AG10803 (cell line): ENCODE measurements at places on chromosomes 6 and 20.

DNA sequence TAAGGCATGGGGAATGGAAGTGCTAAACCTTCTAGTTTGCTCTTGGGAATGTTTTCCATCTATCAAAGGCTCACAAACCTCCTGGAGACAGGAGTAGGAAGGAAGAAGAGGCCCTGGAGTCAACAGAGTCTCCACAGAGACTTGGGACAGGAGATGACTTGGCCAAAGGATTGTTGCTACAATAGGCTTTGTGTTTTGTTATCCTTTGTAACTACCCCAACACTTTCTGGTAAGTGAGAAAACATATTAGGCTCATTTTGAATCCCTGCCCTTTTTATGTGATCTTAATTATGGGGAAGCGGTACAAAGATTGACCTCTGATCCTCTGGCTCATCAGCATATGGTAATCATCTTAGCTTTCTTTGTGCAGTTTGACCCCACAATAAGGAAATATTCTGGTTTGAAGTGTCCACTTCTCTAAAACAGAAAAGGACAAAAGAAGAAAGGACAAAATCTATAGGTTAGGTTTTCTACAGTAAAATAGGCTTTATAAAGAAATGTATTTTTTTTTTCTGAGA, 24.1 kb upstream of the GTF3C6 start:
- DNase-seq, result no peak

- DNase-seq, result no peak
These were observed 28.6 kb upstream of the ARFGEF2 start for GRCh38 chr20:48892891-48893290.

DNA sequence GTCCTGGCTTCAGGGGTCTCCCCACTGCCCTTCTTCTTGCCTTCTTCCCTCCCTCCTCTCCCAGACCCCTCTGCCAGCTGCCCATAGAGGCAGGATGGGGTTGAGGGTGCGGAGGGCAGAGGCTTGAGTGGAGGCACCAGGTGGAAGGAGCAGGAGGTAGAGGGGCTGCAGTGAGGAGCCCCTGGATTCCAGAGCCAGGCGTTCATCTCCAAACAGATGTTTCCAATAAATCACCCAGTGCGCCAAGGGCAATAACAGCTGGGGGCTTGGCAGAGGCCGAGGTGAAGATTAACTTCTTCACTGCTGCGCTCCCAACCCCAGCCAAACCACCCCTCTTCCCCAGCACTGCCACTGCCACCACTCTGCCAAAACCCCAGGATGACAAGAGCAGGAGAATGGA, 10.7 kb downstream of the MDFI start:
- DNase-seq, result no peak

GRCh38 chr6:147207351-147207750, 3.1 kb downstream of the STXBP5 start:
- peak; percentile 29 for DNase-seq

DNA sequence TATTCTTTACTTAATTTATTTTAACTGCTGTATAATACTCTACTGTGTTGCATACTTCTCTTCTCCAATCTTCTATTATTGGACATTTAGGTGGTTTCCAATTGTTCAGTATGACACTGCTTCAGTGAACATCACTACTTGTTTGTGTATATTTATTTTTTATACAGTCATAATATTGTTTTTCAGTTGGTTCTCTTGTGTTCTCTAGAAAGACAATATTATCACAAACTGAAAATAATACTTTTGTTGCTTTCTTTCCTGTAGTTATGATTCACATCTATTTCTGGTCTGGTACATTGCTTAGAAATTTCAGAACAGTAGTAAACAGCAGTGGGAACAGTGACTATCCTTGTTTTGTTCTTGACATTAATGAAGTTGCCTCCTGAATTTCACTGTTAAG, 62.8 kb upstream of the GTSF1L start:
- no peak for DNase-seq

DNA sequence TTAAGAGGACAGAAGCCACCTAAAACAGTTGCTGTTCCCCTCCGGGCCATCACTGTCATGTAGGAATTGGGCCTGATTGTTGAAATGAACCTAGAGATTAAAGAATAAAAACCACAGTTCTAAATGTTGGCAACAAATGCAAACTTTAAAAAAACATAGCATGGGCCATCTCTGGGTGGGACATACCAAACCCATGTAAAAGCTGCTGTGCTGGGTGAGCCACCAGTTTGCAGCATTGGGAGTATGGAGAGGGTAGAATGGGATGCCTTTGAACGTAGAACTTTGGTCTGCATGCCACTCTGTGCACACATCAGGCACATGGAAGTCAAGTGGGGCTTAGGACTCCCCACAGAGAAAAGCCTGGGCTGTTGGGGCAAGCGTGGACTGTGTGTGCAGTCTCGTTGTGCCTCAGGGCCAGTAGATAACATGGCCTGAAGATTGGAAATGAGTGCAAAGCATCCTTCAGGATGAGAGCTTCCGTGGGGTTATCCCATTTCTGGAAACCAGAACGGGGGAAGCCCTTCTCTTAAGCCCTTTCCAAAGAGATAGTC, 28.1 kb downstream of the EPB41L1 start:
- no peak for DNase-seq

DNA sequence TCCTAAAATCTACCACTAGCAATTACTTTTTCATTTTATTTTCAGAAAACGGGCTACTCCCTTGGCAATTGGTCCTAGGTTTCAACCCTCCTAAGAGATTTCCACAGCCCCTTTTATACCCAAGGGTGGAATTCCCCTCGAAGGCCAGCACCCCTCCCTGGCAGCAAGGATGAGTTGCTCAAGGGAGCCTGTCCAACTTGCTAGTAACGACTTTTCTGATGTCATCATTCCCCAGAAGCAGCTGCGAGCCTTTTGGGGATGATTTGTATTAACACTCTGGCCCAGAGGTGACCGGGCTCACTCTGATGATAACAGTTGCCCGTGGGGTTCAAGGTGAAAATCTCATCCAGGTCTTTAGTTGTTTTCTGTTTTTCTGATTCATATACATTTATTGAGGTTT, 30.7 kb upstream of the NAA20 start:
- DNase-seq, result peak; percentile 81

- no peak for DNase-seq
These were observed 51.7 kb downstream of the UQCC1 start for GRCh38 chr20:35360033-35360432.

DNA sequence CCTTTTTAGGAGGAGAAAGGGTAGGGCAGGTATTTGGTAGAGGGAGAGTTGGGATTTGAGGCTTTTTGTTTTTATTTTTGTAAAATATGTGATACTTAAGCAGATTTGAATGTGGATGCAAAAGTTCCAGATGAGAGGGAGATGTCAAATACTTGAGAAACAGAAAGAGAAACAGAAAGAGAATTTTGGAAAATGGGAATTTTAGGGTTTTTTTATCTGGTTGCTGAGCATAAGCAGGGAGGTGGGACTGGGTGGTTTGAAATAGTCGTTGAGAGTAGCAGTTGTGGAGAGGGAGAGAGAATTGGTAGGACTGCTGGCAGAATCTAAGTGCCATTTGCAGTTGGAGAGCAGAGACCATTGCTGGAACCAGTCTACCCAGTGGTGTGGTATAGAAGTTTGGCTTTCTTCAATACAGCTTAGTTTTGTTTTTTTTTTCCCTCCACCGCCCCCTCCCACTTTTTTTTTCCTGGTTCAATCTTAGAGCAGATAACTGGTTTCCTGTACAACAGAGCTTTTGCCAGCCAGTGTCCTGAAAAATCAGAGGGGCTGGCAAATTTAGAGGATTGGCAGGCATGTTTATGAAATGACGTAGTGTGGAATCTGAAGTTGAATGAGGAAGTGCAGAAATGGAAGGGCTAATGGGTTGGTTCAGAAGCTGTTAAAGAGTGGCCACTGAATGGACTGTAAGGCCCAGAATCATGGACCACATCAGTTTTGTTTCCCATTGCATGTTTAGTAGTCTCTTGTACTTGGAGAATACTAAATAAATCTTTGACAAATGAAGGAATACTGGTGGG, 68.7 kb downstream of the ATRN start:
- DNase-seq, result no peak

GRCh38 chr6:28480253-28480932, 35.2 kb downstream of the GPX6 start:
- DNase-seq, result no peak

DNA sequence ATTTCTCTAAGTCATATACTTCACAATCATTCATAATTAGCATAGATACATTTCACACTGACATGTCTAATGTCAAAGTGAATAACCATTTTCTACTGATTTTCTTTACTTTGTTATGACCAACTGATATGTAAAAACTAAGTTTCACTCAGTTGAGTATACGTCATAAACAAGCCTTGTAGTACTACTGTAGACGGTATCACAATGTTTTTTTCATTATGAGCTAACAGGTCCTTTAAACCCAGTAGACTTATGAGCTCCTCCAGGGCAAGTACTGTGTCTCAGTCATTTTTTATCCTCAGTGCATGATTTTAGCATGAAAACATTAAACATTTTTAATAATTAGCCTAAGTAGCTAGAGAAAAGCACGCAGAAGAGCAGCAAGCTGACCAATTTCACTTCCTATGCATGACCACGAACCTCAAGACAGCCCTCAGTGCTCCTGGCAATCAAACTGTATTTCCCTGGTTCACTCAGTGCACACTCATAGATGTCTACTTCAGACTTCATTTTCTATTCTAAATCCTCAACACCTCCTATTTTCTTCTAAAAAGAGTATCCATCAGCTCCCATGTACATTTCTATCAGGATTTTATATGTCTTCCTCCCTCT, 32.0 kb upstream of the TFAP2D start:
- no peak for DNase-seq

- peak; percentile 17 for DNase-seq
These were observed 60.4 kb upstream of the GFRAL start for GRCh38 chr6:55266896-55267295.

- no peak for DNase-seq
These were observed 44.3 kb upstream of the BCLAF1 start for GRCh38 chr6:136333824-136334464.

DNA sequence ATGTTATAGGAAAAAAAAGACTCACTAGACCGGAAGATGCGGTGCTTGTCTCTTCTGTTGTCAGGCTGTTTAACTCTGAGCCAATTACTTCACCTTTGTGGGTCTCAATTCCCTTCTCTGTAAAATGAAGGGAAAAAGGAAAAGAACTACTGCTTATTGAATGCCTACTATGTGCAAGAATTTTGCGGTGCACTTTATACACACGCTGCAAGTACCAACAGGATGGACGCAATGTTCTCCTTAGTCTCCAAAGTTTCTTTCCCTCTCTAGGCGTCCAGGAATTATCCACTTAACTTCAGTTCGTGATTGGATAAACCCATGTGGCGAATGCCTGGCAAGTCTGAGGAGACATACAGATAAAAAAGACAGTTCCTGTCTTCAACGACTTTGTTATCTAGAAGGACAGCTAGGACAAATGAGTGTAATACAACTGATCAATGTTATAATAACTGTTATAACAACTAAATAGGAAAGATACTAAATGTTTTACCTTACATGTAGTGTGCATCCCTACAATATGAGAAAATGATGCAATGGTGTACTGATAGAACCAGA, 69.0 kb upstream of the JARID2 start:
- no peak for DNase-seq

GRCh38 chr6:73079611-73079955, 145.7 kb downstream of the KHDC1L start:
- DNase-seq, result peak; percentile 66

- DNase-seq, result no peak
These were observed 245.3 kb downstream of the DLL1 start for GRCh38 chr6:170045563-170045960.

- no peak for DNase-seq
These were observed 238.6 kb upstream of the PREP start for GRCh38 chr6:105641504-105641903.

DNA sequence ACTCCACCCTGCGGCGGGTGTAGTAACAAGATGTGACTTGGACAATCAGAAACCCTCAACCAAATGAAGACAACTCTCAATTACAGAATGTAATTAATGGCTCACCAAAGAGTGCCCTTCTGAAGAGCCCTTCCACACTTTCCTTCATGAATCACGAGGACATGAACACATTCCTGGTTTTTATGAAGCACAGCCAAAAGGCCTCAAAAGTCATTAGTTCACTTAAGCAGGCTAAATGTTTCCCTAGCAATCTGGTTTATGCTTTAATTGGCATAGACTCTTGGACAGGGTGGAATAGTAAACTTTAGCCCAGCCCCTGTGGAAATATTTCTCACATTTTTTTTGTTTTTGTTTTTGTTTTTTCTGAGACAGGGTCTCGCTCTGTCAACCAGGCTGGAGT, 20.5 kb downstream of the CPNE5 start:
- DNase-seq, result no peak

DNA sequence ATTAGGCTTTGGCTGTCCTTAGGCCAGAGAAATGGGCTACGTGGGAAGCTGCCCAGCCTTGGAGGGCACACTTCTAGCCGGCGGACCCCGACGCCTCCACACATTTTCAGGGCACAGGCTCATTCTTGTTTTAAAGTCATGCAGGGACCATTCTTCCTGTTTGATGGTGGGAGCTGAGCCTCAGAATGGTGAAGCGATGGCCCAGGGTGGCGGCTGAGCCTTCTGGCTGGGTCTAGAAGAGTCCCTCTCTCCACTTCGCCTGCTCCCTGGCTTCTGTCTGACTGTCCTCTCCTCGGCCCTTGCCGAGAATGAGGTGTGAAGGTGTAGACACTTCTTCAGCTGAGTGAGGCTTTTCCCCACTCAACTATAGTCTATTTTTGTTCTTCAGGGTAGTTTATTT, 114.4 kb downstream of the SULF2 start:
- DNase-seq, result no peak

- DNase-seq, result peak; percentile 41
These were observed 99.3 kb upstream of the CITED2 start for GRCh38 chr6:139473731-139474130.

DNA sequence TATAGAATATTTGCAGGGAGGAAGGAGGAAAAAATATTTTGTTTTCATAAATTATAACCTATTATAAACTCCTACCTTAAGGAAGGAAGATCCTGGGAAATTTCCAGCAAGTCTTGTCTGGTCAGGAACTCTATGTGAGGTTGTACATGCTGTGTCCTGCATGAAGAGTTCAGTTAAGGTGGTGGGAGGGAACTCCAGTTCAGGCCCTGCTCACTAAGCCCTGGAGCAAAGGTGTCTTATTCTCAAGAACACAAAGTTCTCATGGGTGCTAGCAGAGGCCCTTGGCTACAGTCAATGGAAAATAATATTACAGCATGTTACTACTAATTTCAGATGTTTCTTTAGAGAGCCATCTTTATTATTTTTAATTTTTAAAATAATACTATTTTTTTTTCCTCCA, 3.8 kb upstream of the OGFRL1 start:
- DNase-seq, result no peak

GRCh38 chr6:45310118-45310788, 17.9 kb upstream of the RUNX2 start:
- DNase-seq, result no peak

- peak; percentile 79 for DNase-seq
These were observed at the start of the genes ARFRP1 and ZGPAT for GRCh38 chr20:63707558-63708300. Gene ARFRP1 (minus strand): TSS chr20:63707976. CDS start chr20:63707091, 885 bp downstream. Gene ZGPAT (plus strand): TSS chr20:63708039. CDS start chr20:63708581, 542 bp downstream.

DNA sequence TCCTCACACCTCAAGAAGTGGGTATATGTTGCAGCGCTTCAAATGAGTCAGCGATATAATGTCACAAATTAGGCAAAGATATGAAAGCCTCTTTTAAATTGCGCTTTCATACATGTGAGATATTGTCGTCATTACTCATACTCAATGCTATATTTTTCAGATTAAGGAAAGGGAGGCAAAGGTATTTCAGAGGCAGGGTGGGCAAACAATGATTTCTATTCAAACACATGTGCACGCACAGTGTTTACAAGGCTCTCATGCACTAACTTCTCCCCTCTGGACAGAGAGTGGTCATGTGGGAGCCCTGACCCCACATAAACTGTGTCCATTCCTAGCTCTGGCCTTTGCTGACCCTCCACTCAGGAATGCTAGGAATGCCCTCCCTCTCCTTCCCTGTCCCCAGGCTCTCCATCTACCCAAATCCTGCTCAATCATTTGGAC, 112.1 kb upstream of the TMEM170B start:
- no peak for DNase-seq
